Neuronal stem cell (in vitro differentiated cells): ENCODE measurements at places on chromosomes 5 and 9.
A peak's percentile ranks its signal among the peaks of the same experiment; 100 is the strongest.

GRCh38 chr9:3647652-3648051 is 121.9 kb upstream of the RFX3 start:
- no peak for DNase-seq

- no peak for DNase-seq
Observed at GRCh38 chr9:137123468-137123837, 8.9 kb upstream of the DPP7 start.

GRCh38 chr5:150469718-150470469 is 20.4 kb upstream of the RPS14 start:
- no peak for DNase-seq

DNA sequence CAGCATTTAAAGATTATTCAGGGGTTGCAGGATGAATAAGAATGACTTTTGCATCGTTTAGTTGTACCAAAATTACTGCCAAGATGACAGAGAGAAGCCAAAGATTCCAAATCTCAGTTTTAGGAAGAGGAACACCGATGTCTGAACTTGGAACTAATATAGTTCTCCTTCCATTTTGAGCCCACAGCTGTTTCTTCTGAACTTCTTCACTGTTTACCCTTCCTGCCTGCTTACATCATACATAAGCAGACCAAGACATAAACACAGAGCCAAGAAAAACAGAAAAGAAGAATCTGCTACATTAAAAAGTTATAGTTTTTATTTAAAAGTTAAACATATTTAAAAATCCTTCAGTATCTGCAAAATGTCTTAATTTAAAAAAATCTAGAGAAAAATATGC is 146.9 kb upstream of the RAPGEF1 start:
- DNase-seq = no peak

- no peak for DNase-seq
Observed at GRCh38 chr5:176415240-176415951, 943 bp downstream of the CLTB start.

- no peak for DNase-seq
Observed at GRCh38 chr9:109421026-109421970, 76.8 kb downstream of the PTPN3 start.

DNA sequence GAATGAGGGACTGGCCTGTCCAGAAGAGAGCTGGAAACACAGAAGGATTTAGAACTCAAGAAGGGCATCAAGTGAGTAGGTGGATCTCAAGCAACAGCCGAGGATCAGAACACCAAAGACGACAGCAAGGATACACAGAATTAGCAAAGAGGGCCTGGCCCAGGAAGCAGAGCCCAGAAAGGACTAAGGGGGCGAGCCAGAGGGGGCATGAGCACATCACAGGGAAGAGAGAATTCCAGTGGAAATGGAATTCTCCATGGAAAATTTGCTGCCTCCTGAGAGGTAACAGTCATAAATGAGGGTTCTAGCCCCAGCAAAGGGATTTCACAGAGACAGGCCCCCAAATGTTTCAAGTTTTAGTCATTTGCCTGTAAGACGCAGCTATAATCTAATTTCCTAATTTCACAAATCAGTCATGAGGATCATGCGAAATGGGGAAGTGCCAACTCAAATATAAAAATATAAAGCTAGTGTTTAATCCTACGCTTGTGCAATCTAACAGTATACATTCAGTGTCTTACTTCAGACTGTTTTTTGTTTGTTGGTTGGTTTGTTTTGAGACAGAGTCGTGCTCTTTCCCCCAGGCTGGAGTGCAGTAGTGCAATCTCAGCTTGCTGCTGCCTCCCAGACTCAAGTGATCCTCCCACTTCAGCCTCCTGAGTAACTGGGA is 46.7 kb downstream of the FNBP1 start:
- DNase-seq = no peak

GRCh38 chr9:17876687-17877086 is 297.8 kb downstream of the SH3GL2 start:
- no peak for DNase-seq

GRCh38 chr5:52269401-52269800 is 518.3 kb upstream of the ITGA1 start:
- DNase-seq = no peak

- DNase-seq = no peak
Observed at GRCh38 chr5:138109463-138110265, 25.8 kb downstream of the WNT8A start.

- DNase-seq = peak; percentile 44
Observed at GRCh38 chr9:127397646-127398274, 791 bp downstream of the SLC2A8 start.

- DNase-seq = no peak
Observed at GRCh38 chr9:134007150-134007549, 15.0 kb upstream of the VAV2 start.

GRCh38 chr9:133694686-133695085 is 43.5 kb downstream of the SARDH start:
- DNase-seq = no peak

- DNase-seq = no peak
Observed at GRCh38 chr9:6711403-6711802, 46.4 kb upstream of the KDM4C start.

- DNase-seq = no peak
Observed at GRCh38 chr9:77488439-77489126, 159.5 kb downstream of the GNA14 start.

GRCh38 chr9:21684831-21685362 is 117.5 kb upstream of the MTAP start:
- DNase-seq = no peak
